ENCODE measurements at places on chromosomes 12 and 14.

DNA sequence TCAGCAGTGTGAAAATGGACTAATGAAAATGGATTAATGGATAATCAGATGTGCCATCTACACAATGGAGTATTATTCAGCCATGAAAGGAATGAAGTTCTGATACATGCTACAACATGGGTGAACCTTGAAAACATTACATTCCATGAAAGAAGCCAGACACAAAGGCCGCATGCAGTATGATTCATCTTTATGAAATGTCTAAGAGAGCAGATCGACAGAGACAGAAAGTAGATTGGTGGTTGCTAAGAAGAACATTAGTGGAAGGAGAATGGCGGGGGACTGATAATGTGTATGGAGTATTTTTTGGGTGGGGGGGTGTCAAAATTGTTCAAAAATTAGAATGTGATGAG lies 47.3 kb downstream of the PRKAB1 start:
- no peak for DNase-seq

GRCh38 chr12:124560146-124560890 lies 7.1 kb downstream of the NCOR2 start:
- no peak for DNase-seq

- DNase-seq, result no peak
Observed at GRCh38 chr12:130711756-130712155, 4.3 kb downstream of the RIMBP2 start.

DNA sequence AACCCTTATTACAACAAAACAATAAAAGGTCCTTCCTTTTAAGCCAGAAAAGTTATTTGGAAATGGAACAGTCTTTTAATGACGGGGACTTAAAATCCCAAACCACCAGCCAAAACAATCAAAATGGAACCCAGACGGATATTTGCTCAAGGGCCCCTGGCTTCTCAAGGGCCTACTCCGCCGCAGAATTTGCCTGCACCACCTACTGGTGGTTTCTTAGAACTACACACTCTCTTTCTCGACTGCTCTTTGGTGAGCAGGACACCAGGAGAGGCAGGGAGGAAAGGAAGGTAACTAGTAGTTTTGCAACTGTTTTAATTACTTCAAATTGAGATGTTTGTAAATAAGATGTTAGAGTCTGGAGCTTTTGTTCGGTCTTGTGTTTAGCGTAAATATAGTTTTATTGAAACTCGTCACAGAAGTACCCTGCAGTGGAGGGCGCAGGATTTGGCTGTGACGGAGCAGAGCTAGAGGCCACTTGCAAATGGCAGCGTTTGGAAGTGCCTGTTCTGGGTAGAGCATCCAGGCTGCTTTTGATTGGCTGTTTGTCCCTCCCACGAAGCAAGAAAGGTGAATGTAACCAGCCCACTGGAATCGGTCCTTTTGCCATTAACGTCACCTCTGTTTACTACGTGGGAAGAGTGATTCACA lies 238.5 kb downstream of the CACNA1C start:
- peak; percentile 43 for DNase-seq

DNA sequence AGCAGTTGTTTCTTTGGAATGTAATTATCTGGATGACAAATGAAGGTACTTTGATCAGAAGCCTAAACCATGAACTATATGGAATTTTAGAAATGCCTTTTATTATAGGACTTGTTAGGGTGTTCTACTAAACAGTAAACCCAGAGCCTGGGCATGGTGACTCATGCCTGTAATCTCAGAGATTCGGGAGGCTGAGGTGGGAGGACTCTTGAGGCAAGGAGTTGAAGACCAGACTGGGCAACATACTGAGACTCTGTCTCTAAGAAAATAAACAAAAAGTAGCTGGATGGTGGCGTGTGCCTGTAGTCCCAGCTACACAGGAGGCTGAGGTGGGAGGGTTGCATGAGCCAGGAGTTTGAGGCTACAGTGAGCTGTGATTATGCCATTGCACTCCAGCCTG lies 23.9 kb downstream of the PALS1 start:
- no peak for DNase-seq

DNA sequence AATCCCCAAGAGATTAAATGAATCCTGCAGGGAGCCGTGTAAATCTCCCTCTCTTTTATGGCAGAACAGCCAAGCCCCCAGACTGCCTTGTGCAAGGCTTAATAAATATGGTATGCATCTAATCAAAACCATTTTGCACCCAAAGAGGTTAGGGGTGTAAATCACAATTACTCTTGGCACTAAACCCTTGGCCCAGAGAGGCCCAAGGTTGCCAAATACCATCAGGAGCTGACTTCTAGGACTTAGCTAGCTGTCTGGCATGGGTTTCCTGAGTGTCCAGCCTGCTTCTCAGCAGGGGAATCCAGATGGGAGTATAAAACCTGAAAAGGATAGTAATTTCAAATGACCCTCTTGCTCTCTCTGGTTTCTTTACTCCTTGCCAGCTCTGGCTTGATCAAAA lies 610.4 kb downstream of the MED13L start:
- no peak for DNase-seq

GRCh38 chr14:104103446-104104075 lies 18.1 kb downstream of the ASPG start:
- DNase-seq, result no peak

- no peak for DNase-seq
Observed at GRCh38 chr12:5268424-5269210, 163.3 kb upstream of the NTF3 start.

DNA sequence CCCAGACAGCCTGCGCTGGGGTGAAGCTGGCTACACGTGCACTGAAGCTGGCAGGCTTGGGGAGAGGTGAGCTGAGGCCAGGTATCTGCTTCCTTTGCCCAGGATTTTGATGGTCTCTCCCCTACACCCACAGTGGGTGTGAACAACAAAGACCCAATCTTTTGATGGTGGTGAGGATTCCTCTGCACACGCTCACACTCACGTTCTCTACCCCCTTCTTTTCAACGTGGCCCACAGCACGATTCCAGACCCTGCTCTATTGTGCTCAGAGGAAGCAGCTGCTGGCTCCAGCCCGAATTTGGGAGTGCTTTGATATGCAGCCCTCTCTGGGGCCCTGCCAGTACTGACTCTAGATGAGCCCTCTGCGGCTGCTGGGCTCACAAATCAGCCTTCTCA lies 4.9 kb downstream of the CD9 start:
- DNase-seq, result no peak

GRCh38 chr12:89880690-89881350 lies 172.2 kb upstream of the ATP2B1 start:
- DNase-seq, result peak; percentile 70

DNA sequence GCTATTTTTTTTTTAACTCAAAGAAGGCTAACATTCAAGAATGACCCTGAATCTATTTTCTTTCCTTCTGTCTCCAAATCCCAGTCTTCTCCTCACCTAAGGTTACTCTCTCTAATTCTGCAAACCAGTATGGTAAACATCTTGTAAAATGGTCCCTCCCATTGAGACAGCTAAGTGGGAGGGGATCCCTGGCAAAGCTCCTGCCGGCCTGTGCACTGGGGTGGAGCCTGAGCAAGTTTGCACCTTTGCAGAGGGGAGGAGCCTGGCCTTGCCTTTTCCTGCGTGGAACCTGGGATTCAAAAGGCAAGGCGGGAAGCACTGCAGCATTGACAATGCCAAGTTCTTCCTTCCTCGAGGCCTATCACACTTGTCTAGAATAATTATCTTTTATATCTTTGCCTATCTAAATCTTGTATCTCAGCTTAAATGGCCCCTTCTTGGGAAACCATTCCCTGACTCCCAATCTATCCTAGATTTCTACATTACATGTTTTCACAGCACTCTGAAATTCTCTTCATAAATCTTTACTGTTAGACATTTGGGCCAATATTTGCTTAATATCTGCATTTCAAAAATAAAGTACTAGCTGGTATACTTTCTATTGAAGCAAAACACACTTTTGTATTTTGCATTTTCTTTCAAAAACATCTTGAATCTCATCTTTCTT lies 83.0 kb downstream of the EPS8 start:
- no peak for DNase-seq
